ENCODE measurements at places on chromosomes 6 and 20. TPM values are rescaled to one million over a fixed set of nuclear protein-coding genes. Genes with fewer than 3 reads are reported as not detected.

- DNase-seq, result no peak
- H3K4me1 ChIP-seq, result no peaks in the 10 kb centered on the region
- no peak overlapping the region for H3K27ac ChIP-seq
- H3K36me3 ChIP-seq, result peaks cover 100% of the 10 kb centered on the region
Measured at GRCh38 chr20:63284544-63284949, 8.4 kb upstream of the COL20A1 start.

DNAAF9 gene
- 51.9 TPM for total RNA-seq

DNA sequence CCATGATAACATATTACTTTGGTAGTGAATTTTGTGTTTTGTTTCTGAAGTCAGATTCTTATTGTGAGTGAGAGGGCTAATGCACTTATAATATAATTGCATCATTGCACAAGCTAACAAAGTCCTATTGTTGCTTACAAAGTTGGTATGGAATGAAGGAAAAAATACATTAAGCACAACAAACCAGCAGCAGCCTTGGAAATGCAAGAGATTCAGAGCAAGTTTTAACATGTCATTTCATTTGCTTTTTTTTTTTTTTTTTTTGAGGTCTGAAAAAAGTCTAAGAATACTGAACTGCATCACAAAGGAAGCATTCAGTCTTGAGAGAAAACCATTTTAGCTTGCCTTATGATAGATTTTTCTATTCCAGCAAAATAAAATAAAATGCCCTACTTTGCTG is 57.6 kb downstream of the PLCB4 start:
- no peak for DNase-seq
- no peak overlapping the region for H3K27ac ChIP-seq
- H3K36me3 ChIP-seq, result no peaks in the 10 kb centered on the region

- H3K36me3 ChIP-seq, result no peaks in the 10 kb centered on the region
- no peak overlapping the region for H3K27ac ChIP-seq
- no peak for DNase-seq
Measured at GRCh38 chr6:154466139-154466538, 44.3 kb downstream of the CNKSR3 start.

DNA sequence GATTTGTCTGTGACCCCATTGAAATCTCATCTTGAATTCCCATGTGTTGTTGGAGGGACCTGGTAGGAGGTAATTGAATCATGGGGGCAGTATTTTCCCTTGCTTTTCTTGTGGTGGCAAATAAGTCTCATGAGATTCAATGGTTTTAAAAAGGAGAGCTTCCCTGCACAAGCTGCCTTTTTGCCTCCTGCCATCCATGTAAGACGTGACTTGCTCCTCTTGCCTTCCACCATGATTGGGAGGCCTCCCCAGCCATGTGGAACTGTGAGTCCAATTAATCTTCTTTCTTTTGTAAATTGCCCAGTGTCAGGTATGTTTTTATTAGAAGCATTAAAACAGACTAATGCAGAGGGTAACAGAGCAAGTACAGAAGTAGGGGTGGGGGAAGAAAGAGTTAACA is 1097.0 kb upstream of the ADGRB3 start:
- no peaks in the 10 kb centered on the region for H3K4me1 ChIP-seq
- no peak overlapping the region for H3K4me3 ChIP-seq
- no peak overlapping the region for H3K27ac ChIP-seq
- no peaks in the 10 kb centered on the region for H3K36me3 ChIP-seq

OR2H2 gene
- total RNA-seq, result not detected

DNA sequence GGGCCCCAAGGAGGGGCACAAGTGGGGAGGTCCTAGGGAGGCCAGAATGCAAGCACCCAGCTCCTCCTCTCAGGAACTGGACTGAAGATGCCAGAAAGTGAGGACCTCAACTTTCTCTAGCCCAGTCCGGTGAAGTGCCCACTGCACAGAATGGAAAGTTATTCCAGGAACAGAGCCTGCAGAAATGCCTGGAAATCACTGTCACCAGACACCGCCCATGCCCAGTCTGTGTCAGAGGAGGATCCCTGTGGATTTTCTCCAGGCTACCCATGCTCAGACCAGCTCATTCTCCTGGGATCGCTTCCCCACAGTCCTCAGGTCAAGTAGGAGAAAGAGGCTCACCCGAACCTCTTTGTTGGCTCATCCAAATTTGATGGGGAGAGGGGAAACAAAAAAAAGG is 6.5 kb downstream of the PRPH2 start:
- no peak overlapping the region for H3K4me3 ChIP-seq
- no peaks in the 10 kb centered on the region for H3K4me1 ChIP-seq
- H3K36me3 ChIP-seq, result no peaks in the 10 kb centered on the region
- no peak for DNase-seq

GRCh38 chr6:147156218-147156617 is 48.0 kb upstream of the STXBP5 start:
- H3K27ac ChIP-seq, result no peak overlapping the region
- no peak overlapping the region for H3K4me3 ChIP-seq
- no peaks in the 10 kb centered on the region for H3K27me3 ChIP-seq
- H3K36me3 ChIP-seq, result no peaks in the 10 kb centered on the region
- no peak for DNase-seq

GRCh38 chr6:81309811-81310210 is 442.7 kb downstream of the TENT5A start:
- no peak for DNase-seq
- H3K27ac ChIP-seq, result no peak overlapping the region
- H3K4me1 ChIP-seq, result no peaks in the 10 kb centered on the region
- no peaks in the 10 kb centered on the region for H3K27me3 ChIP-seq
- no peak overlapping the region for H3K4me3 ChIP-seq

DNA sequence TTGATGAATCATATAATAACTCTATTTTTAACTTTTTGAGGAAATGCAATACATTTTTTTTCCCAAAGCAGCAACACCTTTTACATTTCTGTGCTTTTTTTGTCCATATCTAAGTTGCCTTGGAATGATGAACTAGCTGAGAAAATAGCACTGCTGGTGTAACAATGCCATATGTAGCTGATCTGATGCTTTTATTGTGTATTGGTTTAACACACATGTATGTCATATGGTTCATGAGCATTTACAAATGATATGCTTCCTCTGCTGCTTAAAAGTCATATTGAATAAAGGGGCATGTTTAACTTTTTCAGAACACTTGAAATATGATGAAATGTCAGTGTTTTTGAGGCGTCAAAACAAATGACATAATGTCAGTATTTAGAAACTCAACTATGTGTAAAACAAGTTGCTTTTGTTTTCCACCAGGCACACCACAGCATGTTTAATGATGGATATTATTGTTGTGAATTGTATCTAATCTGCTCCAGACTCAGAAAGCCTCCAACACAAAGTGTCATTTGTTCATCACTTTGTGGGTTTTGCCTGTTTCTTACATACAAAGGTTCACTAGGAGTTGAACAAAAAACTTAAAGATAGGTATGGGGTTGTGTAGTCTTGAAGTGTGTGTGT is 775.8 kb upstream of the FLRT3 start:
- no peak for DNase-seq
- no peak overlapping the region for H3K27ac ChIP-seq
- H3K27me3 ChIP-seq, result no peaks in the 10 kb centered on the region
- H3K4me3 ChIP-seq, result no peak overlapping the region
- H3K36me3 ChIP-seq, result no peaks in the 10 kb centered on the region
- no peaks in the 10 kb centered on the region for H3K4me1 ChIP-seq

DNA sequence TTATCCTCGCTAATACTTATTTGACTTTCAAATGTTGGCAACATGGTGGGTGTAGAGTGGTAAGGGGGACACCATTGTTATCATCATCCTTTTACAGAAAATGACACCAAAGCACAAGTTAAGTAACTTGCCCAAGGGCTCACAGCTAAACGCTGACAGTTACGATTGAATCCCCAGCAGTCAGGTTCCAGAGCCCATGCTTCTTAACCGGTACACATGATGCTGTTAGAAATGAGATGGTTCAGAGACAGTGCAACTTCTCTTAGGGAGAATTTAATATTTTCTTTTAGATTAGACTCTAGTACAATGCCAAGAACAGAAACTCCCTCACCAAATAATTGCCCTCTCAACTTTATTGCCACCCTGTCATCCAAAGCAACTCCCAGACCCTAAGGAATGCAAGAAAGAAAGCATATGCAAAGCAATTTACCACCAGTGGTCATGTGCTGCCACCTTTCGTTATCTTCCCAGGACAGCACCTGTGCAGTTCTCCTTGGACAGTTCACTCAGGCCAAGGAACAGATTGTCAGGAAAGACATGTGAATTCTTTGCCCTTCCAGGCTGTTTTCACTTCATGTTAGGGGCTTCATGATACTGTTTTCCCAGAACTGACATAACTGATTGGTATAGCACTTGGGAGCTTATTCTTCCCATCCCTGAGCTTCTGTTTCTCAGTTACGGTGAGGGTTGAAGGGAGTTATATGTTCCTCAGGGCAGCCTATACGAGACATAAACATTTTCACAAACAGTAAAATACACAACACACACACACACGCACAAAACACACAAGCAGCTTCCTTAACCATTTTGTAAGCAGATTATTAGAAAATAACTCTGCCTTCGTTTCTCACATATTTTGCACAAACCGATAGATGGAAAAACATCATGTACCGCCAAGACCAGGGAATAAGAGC is 5.1 kb downstream of the HLA-DMA start:
- no peak overlapping the region for H3K27ac ChIP-seq
- H3K4me1 ChIP-seq, result peaks cover 10% of the 10 kb centered on the region
- no peaks in the 10 kb centered on the region for H3K36me3 ChIP-seq

ROMO1 gene
- total RNA-seq, result 360 TPM

GRCh38 chr6:4370066-4370465 is 234.7 kb upstream of the ECI2 start:
- H3K4me1 ChIP-seq, result peaks cover 16% of the 10 kb centered on the region
- no peak overlapping the region for H3K27ac ChIP-seq

PRKN gene
- 11.4 TPM for total RNA-seq

OPRM1 gene
- 0.40 TPM for total RNA-seq

CD2AP gene
- total RNA-seq, result 20.7 TPM

GNAS-AS1 gene
- 0.42 TPM for total RNA-seq

- no peak for DNase-seq
- no peak overlapping the region for H3K4me3 ChIP-seq
- H3K27me3 ChIP-seq, result no peaks in the 10 kb centered on the region
- H3K4me1 ChIP-seq, result no peaks in the 10 kb centered on the region
Measured at GRCh38 chr6:43742931-43743632, 26.9 kb upstream of the VEGFA start.

- peaks cover 16% of the 10 kb centered on the region for H3K36me3 ChIP-seq
- no peak for DNase-seq
- H3K4me3 ChIP-seq, result no peak overlapping the region
- no peaks in the 10 kb centered on the region for H3K4me1 ChIP-seq
Measured at GRCh38 chr20:63190828-63191227, 25.1 kb downstream of the YTHDF1 start.

ALDH5A1 gene
- total RNA-seq, result 3.3 TPM

SLC17A4 gene
- total RNA-seq, result not detected

DNA sequence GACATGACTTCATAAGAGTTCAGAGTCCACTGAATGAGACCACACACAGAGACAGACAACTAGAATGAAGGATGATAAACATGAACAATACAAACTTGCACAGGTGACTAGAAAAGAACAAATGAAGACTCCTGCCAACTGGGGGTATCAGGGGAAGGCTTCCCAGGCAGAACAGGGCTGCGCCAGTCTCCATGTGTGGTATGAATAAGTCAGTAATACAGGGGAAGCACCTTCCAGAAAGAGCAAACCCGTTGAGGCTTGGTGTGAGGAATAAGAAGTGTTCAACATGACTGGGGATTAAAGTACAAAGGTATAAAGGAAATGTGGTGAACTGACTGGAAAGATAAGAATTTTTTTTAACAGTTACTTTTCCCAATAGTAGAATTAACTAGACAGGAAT is 3.7 kb upstream of the SLC17A2 start:
- no peaks in the 10 kb centered on the region for H3K36me3 ChIP-seq
- H3K4me1 ChIP-seq, result no peaks in the 10 kb centered on the region
- no peak overlapping the region for H3K4me3 ChIP-seq

DNA sequence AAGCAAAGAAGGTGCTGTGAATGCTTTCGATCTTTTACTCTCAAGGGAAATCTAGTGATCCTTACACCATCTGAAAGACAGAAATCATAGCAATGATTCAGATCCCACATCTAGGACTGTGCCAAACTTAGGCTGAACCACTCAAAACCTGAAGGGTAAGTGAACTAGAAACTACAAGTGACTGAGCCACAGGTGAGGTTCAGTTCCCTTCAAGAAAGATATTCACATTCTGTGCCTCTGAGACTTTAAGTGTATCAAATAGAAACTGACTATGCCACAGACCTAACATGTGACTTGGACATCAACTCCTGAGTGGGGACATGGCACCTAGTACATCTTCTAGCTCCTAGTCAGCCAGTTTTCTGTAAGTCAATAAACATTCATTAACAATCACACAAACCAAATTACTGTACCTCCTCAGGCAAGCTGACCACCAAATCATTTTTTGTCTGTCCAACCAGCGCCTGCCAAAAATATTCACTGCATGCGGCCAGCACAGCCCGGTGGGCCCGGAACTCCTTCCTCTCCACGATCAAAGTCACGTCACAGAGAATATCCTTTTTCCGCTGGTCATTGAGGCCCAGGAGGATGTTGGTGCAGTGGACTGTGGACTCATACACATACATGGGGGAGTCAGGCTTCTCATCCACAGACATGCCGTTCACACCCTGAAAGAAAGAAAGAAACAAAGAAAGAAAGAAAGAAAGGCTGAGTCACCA is 114.1 kb downstream of the GJA10 start:
- peak; percentile 81 for DNase-seq
- H3K27me3 ChIP-seq, result no peaks in the 10 kb centered on the region
- H3K4me3 ChIP-seq, result no peak overlapping the region
- H3K4me1 ChIP-seq, result peaks cover 4% of the 10 kb centered on the region
- H3K36me3 ChIP-seq, result peaks cover 7% of the 10 kb centered on the region

GRCh38 chr6:156719395-156719719 is 57.8 kb upstream of the ARID1B start:
- DNase-seq, result no peak
- peak overlapping the region; percentile 90 for H3K27ac ChIP-seq
- H3K36me3 ChIP-seq, result no peaks in the 10 kb centered on the region
- peak overlapping the region; percentile 52 for H3K4me3 ChIP-seq

- no peak for DNase-seq
- no peaks in the 10 kb centered on the region for H3K4me1 ChIP-seq
- no peaks in the 10 kb centered on the region for H3K36me3 ChIP-seq
- H3K27me3 ChIP-seq, result no peaks in the 10 kb centered on the region
- H3K4me3 ChIP-seq, result no peak overlapping the region
- no peak overlapping the region for H3K27ac ChIP-seq
Measured at GRCh38 chr6:97663252-97663651, 380.2 kb upstream of the MMS22L start.

- H3K4me3 ChIP-seq, result no peak overlapping the region
- no peaks in the 10 kb centered on the region for H3K27me3 ChIP-seq
- H3K27ac ChIP-seq, result no peak overlapping the region
- no peaks in the 10 kb centered on the region for H3K4me1 ChIP-seq
- DNase-seq, result peak; percentile 45
Measured at GRCh38 chr6:150478656-150479545, 110.1 kb downstream of the IYD start.

- no peak for DNase-seq
- H3K4me3 ChIP-seq, result no peak overlapping the region
- H3K27me3 ChIP-seq, result no peaks in the 10 kb centered on the region
- no peaks in the 10 kb centered on the region for H3K36me3 ChIP-seq
- H3K4me1 ChIP-seq, result no peaks in the 10 kb centered on the region
- H3K27ac ChIP-seq, result no peak overlapping the region
Measured at GRCh38 chr6:169518451-169518850, 183.4 kb downstream of the WDR27 start.
